Natural killer cell (primary cell): ENCODE measurements at places on chromosomes 2 and 18. TPM values are rescaled to one million over a fixed set of nuclear protein-coding genes. Genes with fewer than 3 reads are reported as not detected.

Gene ASXL3
- not detected for total RNA-seq

GRCh38 chr2:101361121-101361520 lies 26.2 kb downstream of the CREG2 start:
- H3K27ac ChIP-seq = no peak overlapping the region
- no peak overlapping the region for H3K4me3 ChIP-seq
- H3K36me3 ChIP-seq = no peaks in the 10 kb centered on the region
- no peak for DNase-seq
- no peaks in the 10 kb centered on the region for H3K27me3 ChIP-seq

GRCh38 chr2:20625491-20626391 lies 25.2 kb downstream of the HS1BP3 start:
- H3K4me3 ChIP-seq = no peak overlapping the region
- H3K4me1 ChIP-seq = no peaks in the 10 kb centered on the region
- H3K27ac ChIP-seq = no peak overlapping the region
- H3K36me3 ChIP-seq = peaks cover 39% of the 10 kb centered on the region
- no peaks in the 10 kb centered on the region for H3K27me3 ChIP-seq

GRCh38 chr2:98824256-98825019 lies 93.5 kb upstream of the MGAT4A start:
- H3K36me3 ChIP-seq = no peaks in the 10 kb centered on the region
- no peaks in the 10 kb centered on the region for H3K27me3 ChIP-seq
- no peak overlapping the region for H3K27ac ChIP-seq
- peaks cover 27% of the 10 kb centered on the region for H3K4me1 ChIP-seq
- H3K4me3 ChIP-seq = no peak overlapping the region

DNA sequence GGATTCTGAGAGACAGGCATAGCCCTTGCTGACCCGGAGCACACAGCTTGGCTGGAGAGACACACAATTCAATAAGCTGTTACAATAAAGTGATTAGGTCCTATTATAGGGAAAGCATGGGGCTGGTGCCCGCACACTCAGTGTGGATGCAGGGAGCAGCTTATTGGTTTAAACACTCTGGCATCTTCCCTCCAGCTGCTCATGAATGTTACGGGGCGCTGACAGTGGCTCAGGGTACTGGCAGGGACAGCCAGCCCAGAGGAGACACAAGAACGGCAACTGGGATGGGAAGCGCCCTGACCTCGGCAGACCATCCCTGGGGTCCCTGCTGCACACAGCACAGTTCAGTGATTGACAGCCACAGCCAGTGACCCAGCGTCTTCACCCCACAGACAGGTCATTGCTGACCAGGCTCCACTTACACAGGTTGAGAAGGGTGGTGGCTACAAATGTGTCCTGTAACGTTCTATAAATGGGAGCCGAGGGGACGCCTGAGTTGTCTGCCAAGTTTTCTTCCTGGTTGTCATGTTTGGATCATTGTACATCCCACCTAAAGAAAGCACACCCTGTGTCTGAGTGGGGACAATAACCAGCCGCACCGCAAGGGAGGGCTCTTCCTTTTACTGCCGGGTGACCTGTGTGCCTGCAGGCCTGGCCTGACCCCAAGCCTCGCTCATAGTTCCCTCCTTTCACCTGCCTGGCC lies 60.3 kb downstream of the SH3BP4 start:
- no peak overlapping the region for H3K27ac ChIP-seq
- no peaks in the 10 kb centered on the region for H3K36me3 ChIP-seq
- H3K4me3 ChIP-seq = no peak overlapping the region
- no peaks in the 10 kb centered on the region for H3K27me3 ChIP-seq
